ENCODE measurements at places on chromosomes 7 and 10.

DNA sequence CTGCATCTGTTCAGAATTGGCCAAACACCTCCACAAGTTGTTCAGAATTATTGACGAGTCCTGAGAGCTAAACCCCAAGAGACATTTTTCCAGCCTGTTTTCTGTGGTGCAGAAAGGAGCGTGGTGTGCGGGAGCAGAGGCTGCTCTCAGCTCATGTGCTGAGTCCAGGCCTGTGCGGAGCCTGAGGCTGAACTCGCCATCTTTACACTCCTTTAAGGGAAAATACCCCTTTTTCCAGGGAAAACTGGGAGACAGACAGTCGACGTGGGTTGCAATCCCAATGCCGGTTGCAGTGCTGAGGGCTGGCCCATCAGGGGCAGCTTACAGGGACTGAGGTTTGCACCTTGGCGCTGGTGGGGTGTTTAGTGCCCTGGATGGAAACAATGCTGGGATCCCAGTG lies 112.2 kb downstream of the ADARB2 start:
- no peak for DNase-seq

DNA sequence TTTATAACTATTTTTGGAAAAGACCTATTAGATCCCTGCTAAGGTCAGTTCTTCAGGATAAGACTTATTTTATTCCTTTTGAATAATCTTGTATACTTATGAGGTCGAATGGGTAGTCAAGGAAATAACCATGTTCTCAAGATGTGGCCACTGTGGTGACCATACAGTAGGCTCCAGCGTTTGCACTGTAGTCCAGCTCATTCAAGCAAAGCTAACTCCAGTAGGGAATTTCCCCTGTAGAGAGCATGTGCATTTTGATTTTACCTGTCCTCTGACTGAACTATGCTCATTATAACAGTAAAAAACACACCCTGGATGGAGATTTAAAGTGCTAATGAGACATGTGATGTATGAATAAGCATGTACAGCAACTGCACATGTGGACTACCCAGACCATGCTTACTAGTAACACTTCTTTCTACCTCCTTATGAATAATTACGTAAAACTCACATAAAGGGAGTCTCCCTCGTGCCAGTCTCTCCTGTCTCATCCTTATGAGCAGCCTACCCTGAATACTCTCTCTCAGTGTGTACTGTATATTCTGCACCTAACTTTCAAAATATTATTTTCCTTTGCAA lies 32.4 kb upstream of the SEMA3E start:
- DNase-seq = no peak

DNA sequence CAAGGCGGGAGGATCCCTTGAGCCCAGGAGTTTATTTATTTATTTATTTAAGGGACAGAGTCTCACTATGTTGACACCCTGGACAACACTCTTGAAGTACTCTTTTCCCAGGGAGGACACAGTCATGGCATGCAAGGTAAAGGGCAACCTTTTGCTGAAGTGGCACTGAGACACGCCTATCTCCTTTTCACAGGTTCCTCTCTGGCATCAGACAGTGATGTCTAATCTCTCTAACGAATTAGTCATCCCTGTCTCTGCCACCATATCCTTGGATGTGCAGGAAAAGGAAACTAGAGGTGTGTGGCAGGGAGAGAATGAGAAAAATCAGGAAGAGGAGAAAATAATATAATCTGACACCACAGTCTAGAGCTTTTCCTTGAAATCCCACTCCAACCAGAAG lies 19.5 kb downstream of the CPVL start:
- DNase-seq = no peak

DNA sequence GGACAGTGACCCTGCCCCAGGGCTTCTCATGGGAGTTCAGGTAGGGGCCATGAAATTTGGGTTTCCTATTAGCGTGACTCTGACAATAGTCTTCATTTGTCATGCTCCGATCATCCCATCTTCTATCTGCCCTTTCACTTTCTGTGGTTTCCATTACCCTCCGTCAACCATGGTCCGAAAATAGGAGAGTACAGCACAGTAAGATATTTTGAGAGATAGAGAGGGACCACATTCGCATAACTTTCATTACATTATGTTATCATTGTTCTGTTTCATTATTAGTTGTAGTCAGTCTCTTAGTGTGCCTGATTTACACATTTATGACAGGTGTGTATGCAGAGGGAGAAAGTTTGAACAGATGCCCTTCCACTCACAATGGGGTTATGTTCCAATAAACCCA lies 649.2 kb downstream of the SDK1 start:
- DNase-seq = no peak

GRCh38 chr10:132774181-132774901 lies 11.6 kb downstream of the NKX6-2 start:
- DNase-seq = no peak

DNA sequence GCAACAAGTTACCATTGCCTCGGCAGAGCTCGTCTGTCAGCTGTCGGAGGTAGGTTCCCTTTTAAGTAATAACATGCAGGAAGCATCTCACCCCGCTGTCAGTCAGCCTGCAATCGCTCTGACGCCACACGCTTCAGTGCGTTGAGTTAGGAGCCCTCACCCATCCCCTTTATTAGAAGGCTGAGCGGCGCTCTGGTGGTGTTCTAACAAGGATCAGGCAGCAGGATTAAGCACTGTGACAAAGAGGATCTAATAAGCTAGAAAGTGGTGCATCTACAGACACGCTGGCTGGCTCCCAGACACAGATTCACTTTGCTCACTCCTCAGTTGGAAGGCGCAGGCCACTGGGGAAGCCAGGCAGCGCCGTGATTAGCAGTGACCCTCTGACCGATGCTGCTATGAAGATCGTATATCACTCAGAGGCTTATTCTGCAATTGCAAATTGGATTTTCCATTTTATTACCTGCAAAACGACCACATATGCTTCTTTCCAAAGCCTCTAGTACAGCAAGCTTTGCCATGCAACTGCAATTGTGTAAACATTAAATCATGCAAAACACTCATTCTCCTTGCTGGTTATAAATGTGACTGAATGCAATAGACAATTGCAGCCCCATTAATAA lies 117.7 kb downstream of the RSU1 start:
- DNase-seq = no peak

GRCh38 chr7:158344706-158345300 lies 242.8 kb downstream of the PTPRN2 start:
- no peak for DNase-seq

DNA sequence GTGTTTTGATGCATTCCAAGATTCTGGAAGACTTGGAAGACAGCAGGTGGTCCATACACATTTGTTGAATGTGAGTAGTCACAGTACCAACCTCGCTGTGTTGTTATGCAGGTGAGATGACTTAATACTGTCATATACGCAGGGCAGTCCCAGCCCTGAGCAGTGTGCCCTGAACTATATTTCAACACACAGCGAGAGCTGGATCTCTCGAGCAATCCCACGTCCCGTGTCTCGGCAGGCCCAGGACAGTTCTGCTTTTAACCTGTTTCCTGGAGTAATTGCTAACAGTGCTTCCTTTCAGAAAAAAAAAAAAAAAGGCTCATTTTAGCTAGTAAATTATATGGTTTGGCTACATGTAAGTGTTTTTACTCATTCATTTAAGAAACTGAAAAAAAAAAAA lies 179.7 kb downstream of the PRKCQ start:
- DNase-seq = no peak

DNA sequence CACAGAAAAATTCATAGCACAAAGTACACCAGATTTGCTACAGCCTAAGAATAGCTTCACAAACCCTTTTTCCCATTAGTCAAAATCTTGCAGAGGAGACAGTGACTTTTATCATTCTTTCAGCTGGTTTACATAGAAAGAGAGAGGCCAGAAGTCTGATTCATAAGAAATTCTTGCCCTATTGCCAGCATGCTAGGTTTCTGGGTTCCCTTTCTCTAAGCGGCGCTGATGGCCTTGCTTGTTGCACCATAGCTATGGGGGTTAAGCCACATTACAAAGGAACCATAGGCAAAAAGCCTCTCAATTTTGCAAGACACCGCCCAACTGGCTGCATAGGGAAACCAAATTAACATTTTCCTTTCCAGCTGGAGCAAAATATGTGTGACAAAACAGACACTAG lies 87.4 kb downstream of the ZNF467 start:
- no peak for DNase-seq

GRCh38 chr10:4649886-4650508 lies 176.0 kb upstream of the AKR1E2 start:
- DNase-seq = no peak

GRCh38 chr10:34940436-34940835 lies 125.3 kb upstream of the PARD3 start:
- DNase-seq = no peak

GRCh38 chr7:133859871-133860450 lies 267.2 kb upstream of the LRGUK start:
- no peak for DNase-seq

DNA sequence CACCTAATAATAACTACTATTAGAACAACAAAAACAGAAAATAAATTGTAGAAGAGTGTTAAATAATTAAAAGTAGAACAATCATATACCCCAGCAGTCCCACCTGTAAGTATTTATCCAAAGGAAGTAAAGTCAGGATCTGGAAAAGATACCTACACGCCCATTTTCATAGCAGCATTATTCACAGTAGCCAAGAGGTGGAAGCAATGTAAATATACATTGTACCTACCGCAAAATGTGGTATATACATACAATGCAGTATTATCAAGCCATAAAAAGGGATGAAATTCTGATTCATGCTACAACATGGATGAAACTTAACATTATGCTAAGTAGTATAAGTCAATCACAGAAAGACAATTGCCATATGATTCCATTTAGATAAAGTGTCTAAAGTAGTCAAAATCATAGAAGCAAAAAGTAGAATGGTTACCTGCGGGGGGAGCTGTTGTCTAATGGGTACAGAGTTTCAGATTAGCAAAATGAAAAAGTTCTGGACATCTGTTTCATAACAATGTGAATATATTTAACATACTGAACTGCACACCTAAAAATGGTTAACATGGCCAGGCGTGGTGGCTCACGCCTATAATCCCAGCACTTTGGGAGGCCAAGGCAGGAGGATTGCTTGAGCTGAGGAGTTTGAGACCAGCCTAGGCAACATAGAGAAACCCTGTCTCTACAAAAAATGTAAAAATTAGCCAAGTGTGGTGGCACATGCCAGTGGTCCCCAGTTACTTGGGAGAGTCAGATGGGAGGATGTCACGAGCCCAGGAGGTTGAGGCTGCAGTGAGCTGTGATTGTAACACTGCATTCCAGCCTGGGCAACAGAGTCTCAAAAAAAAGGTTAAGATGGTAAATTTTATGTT lies 6.0 kb upstream of the TMED4 start:
- DNase-seq = peak; percentile 76
